Stimulated activated CD4-positive, alpha-beta T cell treated with anti-CD3 and anti-CD28 coated beads, Interleukin-15, amount 100 ng/mL, for 48 hours (primary cell): ENCODE measurements at places on chromosomes 4 and X.

GRCh38 chrX:39112143-39112542, 310.9 kb downstream of the MID1IP1 start:
- DNase-seq = no peak

DNA sequence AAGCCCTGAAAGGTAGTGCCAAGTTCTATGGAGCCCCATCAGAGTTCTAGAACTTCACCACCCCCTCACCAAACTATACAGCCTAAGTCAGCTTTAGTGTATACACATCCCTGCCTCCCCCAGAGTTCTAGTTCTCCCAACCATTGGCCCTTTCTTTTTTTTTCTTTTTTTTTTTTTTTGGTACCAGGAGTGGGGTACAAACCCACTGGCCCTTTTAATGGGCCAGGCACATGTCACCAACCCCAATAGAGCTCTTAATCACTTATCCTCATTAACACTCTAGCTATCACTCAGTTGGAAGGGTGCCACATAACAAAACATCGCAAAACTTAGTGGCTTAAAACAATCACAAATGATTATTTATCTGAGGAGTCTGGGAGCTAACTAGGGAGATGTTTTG, 588.6 kb downstream of the BCOR start:
- DNase-seq = no peak

- DNase-seq = no peak
Measured at GRCh38 chr4:178037459-178038214, 595.4 kb upstream of the AGA start.

DNA sequence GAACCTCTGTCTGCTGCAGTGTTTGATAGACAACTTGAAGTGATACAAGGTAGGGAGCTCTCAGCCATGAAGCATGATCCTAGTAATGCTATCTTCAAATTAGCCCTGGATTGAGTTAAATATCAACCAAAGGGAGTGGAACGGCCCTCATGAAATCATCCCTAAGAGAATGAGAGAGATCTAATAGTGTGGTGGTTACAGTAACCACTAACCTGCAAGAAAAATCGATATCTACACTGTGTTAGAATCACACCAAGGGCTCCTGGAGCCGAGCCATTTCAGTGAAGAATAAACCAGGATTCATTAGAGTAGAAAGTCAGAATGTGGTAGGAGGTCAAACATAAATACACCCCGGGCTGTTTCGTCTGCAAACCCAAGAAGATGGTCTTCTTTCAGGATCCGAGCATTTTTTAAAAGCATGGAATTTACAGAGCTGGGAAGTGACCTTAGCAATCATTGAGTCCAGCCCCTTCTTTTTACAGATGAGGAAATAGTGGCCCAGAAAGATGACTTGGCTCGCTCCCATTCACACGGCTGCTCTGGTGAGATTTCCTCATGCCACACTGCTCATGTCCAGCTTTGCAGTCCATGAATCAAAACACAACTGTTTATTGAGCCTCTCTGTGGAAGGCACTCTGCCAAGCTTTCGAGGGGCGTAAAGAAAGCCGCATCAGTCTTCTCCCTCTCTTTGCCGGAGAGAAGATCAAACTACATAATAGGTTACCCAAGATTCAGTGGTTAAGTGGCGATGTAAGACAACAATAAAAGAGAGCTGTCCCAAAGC, 5.5 kb upstream of the DCTD start:
- no peak for DNase-seq

- no peak for DNase-seq
Measured at GRCh38 chrX:108177351-108178142, 86.0 kb downstream of the ATG4A start.

GRCh38 chr4:152734015-152734698, 45.4 kb downstream of the TIGD4 start:
- DNase-seq = no peak

- no peak for DNase-seq
Measured at GRCh38 chrX:155886409-155886808, 5.3 kb downstream of the VAMP7 start.

- no peak for DNase-seq
Measured at GRCh38 chr4:108607079-108607815, 13.1 kb upstream of the RPL34 start.

DNA sequence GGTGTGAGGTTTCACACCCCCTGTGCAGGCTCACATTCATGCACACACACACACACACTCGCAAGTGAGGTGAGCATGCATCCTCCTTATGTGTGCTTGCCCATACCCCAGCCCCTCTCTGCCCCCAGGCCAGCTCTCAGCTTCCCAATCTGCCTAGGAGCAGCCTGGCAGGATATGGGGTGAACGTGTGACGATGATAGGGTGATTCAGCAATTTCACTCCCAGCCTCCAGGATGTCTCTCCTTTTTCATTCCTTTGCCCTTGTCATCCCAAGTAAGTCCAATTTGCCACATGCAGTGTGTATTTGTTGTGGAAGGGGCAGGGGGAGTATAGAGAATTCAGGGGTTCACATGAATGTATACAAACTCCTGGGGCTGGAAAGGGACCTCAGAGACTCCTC, 7.2 kb downstream of the STARD8 start:
- no peak for DNase-seq

DNA sequence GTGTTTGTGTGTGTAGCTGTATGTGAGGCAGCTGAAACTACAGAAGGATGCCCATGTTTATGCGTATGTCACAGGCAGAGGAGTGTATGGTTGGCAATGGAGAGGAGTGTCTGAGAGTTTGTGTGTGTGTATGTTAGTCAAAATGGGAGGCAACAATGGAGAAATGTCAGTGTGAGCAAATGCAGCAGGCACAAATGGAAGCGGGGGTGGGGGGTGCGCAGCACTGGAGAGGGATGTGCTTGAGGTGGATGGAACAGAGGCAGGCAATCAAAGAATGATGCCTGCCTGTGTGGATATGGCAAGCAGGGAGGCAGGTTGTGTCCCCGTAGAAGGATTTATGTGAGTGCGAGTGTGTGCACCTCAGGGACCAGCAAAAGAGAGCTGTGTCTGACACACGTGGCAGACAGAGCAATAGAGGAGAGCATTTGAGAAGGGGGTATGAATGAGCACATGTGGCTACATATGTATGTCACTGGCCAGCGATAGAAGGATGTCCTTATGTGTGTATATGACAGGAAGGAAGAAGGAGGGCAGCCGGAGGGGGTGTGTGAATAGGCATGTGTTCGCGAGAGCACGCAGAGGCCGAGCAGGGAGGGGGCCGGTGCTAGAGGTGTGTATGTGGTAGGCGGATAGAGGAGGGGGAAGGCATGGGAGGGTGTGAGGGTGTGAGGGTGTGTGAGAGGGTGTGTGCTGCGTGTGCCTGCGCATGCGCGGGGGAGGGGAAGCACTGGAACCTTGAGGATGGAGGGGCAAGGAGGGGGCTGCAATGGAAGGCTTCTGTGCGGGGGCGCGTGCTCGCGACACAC, 1.1 kb downstream of the PJA1 start:
- DNase-seq = peak; percentile 24
